ENCODE measurements at places on chromosomes 5 and 9.

DNA sequence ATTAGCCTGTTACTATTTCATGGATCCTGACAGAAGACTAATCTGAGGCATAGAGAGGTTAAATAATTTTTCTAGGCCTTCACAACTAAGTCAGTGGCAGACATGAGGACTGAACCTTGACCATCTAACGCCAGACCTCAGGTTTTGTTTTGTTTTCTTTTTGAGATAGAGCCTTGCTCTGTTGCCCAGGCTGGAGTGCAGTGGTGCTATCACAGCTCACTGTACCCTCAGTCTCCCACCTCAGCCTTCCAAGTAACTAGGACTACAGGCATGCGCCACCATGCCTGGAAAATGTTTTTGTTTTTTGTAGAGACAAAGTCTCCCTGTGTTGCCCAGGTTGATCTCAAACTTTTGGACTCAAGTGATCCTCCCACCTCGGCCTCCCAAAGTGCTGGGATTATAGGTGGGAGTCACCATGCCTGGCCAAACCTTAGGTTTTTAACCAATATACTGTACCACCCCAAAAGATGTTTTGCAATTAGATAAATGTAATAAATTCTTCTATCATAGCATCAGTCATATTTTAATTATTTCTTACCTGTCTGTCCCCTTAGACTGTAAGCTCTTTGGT lies 35.4 kb downstream of the ERCC6L2 start:
- DNase-seq: no peak

- DNase-seq: no peak
These were observed 41.7 kb upstream of the NSMF start for GRCh38 chr9:137500666-137501397.

DNA sequence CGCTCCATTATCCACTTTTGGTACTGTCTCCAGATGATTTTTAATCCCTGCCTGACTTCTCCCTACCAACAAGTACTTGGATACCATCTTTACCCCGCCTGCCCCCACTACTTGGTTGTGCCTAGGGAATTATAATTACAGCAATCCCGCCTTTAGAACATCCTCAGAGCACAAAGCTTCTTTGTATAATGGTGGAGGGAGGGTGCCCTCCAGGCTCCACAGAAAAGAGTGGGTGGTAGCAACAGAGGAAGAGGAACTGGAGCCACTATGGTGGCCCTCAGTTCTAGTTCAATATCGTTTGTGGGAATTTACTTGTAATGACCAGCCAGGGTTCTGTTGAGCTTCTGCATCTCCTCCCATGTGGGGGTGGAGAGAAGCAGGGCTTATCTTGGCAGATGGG lies 79.0 kb upstream of the RNF38 start:
- no peak for DNase-seq

- DNase-seq: no peak
These were observed 352.7 kb downstream of the SPOCK1 start for GRCh38 chr5:137146402-137146890.

GRCh38 chr5:43243270-43243669 lies 51.2 kb downstream of the NIM1K start:
- DNase-seq: no peak

- no peak for DNase-seq
These were observed 40.0 kb downstream of the KCTD16 start for GRCh38 chr5:144210655-144211054.

DNA sequence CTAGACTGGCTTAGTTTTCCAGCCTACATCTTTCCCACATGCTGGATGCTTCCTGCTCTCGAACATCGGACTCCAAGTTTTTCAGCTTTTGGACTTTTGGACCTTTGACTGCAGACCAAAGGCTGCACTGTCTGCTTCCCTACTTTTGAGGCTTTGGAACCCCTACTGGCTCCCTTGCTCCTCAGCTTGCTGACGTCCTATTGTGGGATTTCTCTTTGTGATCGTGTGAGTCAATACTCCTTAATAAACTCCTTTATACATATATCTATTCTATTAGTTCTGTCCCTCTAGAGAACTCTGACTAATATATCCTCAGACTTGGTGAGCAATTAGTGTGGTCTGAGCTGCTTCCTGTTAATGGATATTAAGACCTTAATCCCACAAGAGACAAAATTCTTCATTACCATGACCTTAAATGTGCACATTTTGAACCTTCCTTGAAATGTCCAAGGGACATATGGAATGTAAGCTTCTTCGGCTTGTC lies 752.9 kb downstream of the CDH18 start:
- DNase-seq: no peak

DNA sequence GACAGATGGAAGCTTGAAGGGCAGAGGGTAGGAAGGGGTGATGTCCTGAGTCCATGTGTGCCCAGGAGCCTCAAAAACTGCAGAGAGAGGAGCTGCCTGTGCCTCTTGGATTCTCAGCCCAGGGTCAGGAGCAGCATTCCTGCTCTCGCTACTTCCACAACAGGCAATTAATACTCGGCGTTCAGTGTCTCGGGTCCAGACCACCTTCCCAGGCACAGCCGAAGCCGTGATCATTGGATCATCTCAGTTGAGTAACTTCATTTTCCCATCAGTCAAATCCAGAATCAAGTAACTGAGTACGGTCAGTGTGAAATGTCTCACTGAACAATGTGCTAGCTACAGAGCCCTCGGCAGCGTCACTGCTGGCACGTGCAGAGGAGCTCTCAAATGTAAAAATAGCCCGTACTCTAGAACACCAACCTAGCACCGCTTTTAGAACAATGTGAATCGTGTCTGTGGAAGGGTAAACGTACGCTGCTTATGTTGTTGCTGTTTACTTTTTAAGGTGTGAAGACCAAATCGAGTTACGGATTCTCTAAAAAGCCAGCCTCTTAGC lies 63.5 kb upstream of the IRX4 start:
- no peak for DNase-seq

DNA sequence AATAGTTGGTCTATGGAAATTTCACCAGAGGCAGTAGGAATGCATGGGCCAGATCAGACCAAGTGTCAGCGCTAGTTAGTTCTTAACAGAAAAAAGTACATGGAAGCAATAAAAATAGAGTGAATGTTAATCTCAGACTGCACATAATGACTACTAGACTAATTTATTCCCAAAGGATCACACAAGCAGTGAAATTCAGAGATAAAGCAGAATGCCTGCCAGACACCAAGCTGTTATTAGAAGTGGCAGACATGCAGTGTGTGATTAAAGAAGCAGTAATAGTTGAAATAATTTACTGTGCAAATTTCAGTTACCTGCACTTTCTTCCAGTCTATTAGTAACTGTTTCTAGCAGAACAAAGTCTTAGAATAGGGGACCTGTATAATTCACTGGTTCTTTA lies 1024.2 kb downstream of the CDH9 start:
- DNase-seq: no peak

DNA sequence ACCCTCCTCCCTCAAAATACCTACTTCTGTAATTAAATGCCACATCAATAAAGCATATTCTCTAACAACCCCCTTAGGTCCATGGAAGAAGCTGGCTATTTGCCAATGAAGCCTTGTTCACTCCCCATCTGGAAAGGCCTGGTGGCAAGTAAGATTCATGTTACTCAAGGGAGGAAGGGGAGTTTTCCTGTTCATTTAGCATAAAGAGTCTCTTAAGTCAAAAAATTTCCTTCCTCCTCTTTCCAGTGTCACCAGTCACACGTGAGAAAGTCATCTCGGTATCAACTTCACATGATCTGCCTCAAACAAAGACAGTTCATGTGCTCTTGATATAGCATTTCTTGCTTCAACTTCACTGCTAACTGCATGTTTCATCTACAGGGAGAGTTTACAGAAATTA lies 32.7 kb upstream of the RIC1 start:
- DNase-seq: no peak

GRCh38 chr5:118015511-118015910 lies 972.8 kb downstream of the DTWD2 start:
- no peak for DNase-seq

GRCh38 chr9:18543406-18544192 lies 69.6 kb downstream of the ADAMTSL1 start:
- DNase-seq: no peak

GRCh38 chr5:42908086-42908485 lies 96.4 kb upstream of the SELENOP start:
- DNase-seq: no peak

DNA sequence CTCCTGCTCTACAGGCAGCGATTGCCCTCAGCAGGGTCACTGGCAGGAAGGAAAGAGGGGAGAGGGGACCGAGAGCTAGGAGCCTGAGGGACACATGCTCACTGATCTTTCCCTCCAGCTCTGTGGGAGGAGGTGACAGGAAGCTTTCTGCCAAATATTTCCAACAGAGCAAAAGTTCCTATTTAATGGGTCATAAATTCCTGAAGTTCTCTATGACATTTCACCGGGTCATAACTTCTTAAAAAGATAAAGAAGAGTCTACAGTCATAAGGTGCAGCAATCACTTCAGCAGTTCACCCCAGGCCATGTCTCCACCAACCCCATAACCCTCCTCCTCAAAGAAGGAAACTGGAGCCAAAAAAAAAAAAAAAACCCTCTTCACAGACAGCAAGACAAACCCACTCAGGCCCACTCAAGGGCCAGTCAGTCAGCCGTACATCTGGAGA lies 481.1 kb downstream of the NR2F1-AS1 start:
- DNase-seq: no peak

Measured in germinal center (tissue), 1 donor.